ENCODE measurements at places on chromosomes 16 and 17.

DNA sequence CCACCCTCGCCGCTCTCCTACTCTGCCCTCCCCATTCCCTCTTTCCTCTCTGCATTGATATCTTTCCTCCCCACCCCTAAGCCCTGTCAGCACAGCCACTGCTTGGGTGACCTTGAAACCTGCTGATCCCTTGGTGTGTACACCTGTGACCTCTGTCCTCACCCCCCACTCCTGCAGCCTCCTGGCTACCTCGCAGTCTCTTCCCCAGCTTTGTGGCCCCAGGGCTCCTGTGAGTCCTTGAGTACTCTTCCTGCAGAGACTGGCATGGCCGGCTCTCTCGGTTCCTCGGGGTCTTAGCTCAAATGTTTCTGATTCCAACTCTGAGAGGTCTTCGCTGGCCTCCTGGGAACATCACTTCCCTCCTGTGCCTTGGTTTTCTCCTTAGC lies 31.7 kb downstream of the ADCY7 start:
- no peak for DNase-seq

GRCh38 chr17:43151880-43152456 lies 19.0 kb upstream of the NBR1 start:
- DNase-seq, result no peak

DNA sequence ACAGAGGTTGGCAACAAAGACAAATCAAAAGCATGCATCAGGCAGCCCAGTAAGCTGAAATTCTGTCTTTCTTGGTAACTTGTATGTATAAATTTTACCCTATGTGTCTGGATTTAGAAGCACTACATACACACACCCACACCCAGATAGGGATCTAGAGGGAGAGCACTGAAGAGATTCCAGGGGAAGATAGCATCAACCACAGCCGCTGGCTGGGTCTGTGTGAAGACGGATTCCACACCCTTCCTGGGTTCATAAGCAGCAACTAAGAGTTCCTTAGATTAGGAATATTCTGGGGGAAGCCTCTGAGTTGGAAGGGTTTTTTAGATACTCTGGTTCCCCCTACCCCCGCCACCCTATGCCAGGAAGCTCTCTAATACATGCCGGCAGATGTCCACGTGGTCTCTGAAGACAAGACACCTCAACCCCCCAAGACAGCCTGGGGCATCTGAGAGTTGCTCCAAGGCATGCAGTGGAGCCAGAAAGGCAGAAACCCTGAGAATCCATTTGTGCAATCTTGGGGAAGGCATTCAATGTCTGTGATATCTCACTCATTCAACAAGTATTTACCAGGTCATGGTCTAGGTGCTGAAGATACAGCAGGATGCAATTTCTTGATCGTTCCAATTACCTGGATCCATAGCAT lies 86.4 kb downstream of the NOG start:
- DNase-seq, result no peak

- DNase-seq, result no peak
Observed at GRCh38 chr17:1949754-1950153, 75.4 kb downstream of the RTN4RL1 start.

DNA sequence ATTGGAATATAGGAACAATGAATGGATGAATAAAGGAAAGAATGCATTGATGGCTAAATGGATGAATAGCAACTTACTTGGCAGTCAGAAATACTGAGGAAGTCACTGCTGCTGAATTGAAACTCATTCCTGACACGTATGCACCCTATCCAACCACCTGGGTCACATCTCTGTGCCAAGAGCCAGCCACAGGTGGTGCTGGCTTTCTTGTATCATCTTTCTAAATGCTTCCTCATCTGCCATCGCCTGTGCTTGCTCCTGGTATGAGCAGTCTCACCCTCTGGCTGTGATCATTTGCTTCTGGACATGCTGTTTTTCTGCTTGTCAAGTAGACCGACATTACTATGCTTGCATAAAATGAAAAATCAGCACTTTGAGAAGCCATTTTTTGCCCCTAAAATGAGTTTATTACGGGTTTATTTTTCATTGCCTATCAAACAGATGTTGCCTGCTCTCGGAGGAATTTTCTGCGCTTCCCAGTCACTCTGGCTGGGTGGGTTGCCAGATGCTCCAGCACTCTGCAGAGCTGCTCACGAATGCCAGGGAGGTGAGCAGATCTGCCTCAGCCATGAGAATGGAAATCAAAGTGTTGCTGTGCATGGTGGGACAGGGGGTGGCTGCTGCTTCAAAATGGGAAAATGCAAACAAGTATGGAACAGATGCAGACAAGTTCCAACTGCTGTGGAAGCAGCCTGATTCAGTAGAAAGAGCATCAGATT lies 1349.6 kb upstream of the CDH8 start:
- DNase-seq, result no peak

DNA sequence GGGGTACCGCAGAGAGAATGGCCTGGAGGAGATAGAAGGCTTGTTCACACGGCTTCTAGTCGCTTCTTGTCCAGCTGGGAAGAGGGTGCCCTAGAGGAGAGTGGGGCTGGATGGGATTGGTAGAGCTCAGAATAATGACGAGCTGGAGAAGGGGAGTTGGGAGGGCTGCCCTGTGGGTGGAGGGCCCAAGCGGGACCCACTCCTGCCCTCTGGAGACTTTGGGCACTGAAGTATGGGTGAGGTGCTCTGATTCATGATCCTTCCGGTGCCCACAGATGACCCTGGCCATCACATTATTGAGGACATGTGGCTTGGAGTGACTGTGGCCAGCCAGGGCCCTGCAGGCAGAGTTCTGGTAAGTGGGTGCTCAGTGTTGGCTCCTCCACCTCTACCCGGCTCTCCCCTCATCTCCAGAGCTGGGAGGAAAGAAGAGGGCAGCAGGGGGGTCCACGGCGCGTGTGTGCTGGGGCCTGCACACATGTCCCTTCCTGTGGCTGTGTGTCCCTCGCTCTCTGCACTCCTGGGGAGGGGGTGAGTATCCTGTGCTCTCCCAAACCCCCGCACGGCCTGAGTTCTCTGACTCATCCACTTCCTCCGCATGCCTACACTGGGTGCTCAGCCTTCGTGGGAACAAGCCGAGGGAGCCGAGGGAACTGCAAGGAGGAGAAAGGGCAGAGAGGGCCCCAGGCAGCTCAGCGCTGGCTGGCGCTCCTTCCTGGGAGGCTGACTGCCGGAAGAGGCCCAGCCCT lies 8.5 kb downstream of the ITGA3 start:
- DNase-seq, result no peak

- DNase-seq, result no peak
Observed at GRCh38 chr17:78822552-78822951, 18.1 kb downstream of the USP36 start.

DNA sequence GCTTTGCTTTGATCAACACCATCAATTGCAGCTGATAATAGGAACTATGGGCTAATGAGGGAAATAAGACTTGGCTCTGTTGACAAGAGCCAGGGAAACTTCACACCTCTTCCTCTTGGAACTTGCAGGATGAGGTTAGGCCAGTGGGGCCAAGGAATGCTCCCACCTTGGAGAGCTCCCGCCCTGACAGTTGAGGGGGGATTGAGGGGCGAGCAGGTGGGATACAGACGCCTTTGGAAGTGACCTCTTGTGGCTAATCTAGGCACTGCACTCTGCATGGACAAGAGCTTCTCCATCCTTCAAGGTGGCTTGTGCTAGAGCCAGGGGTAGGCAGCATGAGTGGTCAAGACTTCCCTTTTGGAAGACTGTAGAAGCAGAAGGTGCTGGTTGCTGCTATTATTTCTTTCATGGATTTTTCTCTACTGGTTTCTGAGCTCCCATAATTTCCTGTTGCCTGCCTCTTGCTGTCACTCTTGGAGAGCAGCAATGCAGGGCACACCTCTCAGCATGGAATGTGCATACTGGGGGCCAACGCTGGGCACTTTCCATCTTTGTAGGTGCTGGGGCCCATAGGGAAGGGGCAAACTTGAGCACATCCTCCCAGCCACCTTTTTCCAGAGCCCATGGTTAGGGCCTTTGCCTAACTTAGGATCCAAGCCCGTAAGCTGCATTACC lies 2.3 kb upstream of the PHF12 start:
- DNase-seq, result peak; percentile 57

DNA sequence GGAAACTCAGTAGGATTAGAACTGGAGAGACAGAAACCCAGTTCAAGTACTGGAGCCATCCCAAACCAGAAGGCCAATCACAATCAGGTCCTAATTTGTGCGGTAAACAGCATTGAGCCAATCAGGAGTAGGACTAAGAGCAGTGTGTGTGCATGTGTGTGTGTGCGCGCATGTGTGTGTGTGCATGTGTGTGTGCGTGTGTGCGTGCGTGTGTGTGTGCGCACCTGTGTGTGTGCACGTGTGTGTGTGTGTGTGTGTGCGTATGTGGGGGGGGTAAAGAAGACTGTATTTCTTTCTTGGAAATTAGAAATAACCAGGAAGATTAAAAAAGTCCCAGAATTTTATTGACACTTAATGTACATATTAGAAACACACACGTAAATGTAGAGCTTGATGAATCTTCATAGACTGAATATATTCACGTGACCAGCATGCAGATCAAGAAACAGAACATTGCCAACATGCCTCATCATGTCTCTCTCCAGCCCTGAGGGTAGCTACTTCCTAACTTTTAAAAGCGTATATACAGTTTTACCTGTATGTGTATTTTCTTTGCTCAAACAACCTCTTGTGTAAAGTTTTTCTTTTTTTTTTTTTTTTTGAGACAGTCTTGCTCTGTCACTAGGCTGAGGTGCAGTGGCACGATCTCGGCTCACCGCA lies 919 bp upstream of the DHRS7C start:
- DNase-seq, result no peak

GRCh38 chr17:81135505-81136278 lies 29.6 kb upstream of the PVALEF start:
- no peak for DNase-seq

DNA sequence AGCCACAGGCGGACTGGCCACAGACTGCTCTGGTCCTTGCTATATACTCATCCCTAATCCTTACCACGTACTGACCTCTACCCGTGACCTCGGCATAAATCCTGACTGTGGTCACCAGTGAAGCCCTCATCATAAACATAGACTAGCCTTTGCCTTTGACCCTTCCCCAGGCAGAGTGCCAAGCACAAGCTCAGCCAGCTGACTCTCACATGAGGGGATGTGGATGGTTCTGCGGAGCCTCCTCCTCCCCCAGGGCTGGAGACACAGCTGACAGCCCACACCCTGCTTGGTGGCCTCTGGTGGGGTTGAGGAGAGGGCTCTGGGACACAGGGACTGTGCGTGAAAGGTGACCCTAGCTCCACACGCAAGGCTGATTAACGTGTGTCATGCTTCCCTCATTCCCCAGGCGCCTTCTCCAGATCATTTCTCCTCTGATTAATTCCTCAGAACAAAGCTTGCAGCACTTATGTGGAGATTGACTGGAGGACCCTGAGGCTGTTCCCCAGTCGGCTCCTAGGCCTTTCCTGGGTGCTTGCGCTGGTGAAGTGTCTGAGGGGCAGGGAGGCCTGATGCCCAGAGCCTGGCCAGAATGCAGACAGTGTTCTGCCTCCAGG lies 241.5 kb upstream of the NLRP1 start:
- DNase-seq, result no peak

- DNase-seq, result peak; percentile 13
Observed at GRCh38 chr16:30340621-30341020, 14.5 kb downstream of the CD2BP2 start.

GRCh38 chr17:16243801-16244567 lies 27.0 kb downstream of the PIGL start:
- no peak for DNase-seq

GRCh38 chr17:1639549-1640180 lies 5.9 kb downstream of the SCARF1 start:
- DNase-seq, result no peak

GRCh38 chr17:77779711-77780539 lies 178.6 kb upstream of the TNRC6C start:
- no peak for DNase-seq

GRCh38 chr16:11138769-11139325 lies 117.2 kb downstream of the SOCS1 start:
- DNase-seq, result no peak

- no peak for DNase-seq
Observed at GRCh38 chr16:83390759-83391158, 417.0 kb upstream of the HSBP1 start.

DNA sequence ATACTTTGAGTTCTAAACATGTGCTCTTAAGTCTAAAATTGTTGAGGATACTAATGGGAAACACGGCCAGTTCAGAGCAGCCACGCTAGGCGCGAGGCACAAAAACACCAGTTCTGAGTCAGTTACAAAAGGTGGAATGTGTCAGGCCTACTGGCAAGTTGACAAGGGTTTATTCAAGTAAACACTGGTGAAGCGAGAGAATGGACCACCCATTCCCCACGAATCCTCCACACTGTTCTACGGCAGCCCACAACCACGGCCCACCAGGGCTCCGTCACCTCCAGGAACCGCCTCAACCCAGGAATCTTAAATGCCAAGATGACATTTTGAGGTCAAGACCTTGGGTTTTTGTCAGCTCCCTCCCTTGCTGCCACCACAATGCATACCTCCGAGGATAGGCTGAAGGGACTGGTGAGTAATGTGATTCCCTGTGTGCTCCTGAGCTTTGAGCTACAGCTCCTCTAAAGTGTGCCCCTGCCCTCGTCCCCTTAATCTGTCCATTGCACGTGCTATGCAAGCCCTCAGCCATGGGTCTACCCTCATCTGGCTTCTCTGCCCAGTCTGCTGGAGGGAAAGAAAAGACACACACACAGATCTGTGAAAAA lies 28.5 kb upstream of the TRAP1 start:
- no peak for DNase-seq

DNA sequence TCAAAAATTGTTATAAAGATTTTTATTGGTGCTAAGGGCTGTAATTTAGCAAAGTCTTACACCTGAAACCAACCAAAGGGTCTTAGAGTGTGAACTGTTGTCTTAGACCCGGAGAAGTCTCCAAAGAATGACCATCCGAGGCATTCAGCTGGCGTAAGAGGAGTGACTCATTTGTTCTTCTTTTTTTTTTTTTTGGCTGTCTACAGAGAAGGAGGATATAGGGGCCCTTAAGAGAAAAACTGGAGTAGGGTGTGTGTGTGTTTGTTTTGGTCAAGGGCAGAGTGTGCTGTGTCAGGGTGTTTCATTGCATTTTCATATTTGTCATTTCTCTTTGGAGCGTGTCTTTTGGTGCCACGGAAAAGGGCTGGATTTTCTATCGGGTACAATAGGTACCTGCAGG lies 508.0 kb downstream of the WWOX start:
- no peak for DNase-seq

GRCh38 chr17:47276868-47277267 lies 23.2 kb downstream of the ITGB3 start:
- no peak for DNase-seq

DNA sequence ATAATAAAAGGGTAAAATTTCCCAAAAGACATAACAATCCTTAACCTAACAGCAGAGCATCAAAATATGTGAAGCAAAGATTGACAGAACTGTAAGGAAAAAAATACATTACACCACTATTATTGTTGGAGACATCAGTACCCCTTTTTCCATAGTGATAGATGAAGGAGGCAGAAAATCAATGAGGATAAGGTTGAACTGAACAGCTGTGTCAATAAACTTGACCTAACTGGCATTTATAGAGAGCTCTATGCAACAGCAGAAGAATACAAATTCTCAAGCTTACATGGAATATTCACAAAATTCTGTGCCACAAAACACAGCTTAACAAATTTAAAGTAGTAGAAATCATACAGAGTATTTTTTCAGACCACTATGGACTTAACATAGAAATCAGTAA lies 195.0 kb upstream of the ELAC2 start:
- no peak for DNase-seq

GRCh38 chr17:10135539-10136257 lies 62.7 kb downstream of the GAS7 start:
- peak; percentile 43 for DNase-seq

GRCh38 chr17:57902800-57903759 lies 52.1 kb downstream of the CUEDC1 start:
- DNase-seq, result no peak

GRCh38 chr17:7841396-7841914 lies 7.4 kb downstream of the KDM6B start:
- peak; percentile 96 for DNase-seq

GRCh38 chr16:71424626-71425025 lies 17.2 kb downstream of the TLE7 start:
- no peak for DNase-seq
